ENCODE measurements at places on chromosomes 6 and 20. TPM values are rescaled to one million over a fixed set of nuclear protein-coding genes. Genes with fewer than 3 reads are reported as not detected.

DNA sequence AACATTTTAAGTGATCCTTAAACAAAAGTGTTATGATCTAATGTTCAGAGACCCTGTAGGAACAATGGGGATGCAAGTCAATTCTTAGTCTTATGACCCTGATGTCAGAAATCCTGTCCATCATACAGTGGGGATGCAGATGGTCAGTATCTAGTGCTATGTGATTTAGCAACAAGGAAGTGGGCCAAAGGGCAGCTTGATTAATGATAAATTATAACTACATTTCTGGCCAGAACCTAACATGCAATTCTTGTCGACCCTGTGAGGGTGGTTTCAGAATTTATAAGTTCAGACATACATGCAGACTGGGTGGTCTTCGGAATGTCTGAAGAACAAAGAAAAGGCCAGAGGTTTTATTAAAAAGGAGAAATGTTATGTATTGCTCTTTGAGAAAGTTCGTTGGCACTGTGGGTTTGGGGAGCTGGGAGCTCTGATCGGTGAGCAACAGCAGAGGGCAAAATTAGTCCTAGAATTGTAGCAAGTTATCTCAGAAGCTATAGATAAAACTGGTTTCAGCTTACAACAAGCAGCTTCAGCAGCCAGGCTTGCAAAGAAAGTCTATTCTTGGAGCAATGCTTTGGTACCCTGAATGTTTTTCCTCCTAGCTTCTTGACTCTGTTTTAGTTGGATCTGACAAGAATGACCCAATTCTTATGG is 50.8 kb downstream of the RPF2 start:
- no peak overlapping the region for H3K27ac ChIP-seq
- DNase-seq = peak; percentile 32
- H3K4me3 ChIP-seq = no peak overlapping the region
- no peaks in the 10 kb centered on the region for H3K27me3 ChIP-seq

DNA sequence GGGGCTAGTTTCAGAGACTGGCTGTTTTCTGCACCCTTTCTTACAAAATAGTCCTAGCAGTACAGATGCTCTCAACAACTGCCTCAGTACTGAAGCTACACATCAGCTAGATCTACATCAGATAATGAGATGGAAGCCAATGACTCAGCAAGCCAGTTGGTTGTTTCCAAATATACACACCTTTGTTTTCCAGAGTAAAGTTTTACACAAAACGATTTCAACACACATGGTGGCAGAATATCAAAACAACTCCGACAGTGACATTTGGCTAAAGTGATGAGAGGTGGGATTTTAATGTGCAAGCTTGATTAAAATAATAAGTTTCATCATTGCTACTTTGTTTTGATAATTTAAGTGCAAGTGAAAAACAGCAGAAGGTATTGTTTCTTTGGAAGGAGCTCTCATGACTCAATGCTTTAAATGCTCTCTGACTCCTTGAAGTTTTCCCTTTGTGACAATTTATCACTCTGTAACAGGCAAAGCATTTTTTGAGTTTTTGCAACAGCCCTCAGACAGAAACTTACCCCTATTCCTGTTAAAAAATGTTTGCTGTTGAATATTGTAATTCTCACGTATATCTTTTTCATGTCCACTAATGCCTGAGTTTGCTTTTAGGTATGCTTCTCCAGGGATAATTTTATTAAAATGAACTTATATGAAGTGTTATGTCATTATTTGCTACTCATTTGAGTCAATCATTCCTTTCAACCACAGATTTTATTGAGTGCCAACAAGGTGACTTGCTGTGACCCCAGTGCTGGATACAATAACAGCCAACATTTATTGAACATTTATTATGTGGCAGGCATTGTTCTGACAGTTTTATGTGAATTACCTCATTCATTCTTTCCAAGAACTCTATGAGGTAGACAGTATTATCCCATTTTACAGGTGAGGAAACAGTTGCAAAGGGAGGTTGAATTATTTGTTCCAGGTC is 882.0 kb downstream of the TFAP2A start:
- no peak for DNase-seq
- no peaks in the 10 kb centered on the region for H3K4me1 ChIP-seq
- no peak overlapping the region for H3K4me3 ChIP-seq
- no peaks in the 10 kb centered on the region for H3K27me3 ChIP-seq
- H3K36me3 ChIP-seq = no peaks in the 10 kb centered on the region
- H3K27ac ChIP-seq = no peak overlapping the region

- H3K4me3 ChIP-seq = peak overlapping the region; percentile 8
- H3K4me1 ChIP-seq = peaks cover 3% of the 10 kb centered on the region
- H3K36me3 ChIP-seq = no peaks in the 10 kb centered on the region
- no peak for DNase-seq
- no peak overlapping the region for H3K27ac ChIP-seq
Observed at GRCh38 chr6:127514179-127514772, 4.9 kb downstream of the MTCL3 start.

- DNase-seq = no peak
- H3K36me3 ChIP-seq = peaks cover 61% of the 10 kb centered on the region
- no peak overlapping the region for H3K27ac ChIP-seq
- no peaks in the 10 kb centered on the region for H3K27me3 ChIP-seq
- H3K4me1 ChIP-seq = no peaks in the 10 kb centered on the region
Observed at GRCh38 chr20:37238426-37238825, 23.2 kb downstream of the GHRH start.

DNA sequence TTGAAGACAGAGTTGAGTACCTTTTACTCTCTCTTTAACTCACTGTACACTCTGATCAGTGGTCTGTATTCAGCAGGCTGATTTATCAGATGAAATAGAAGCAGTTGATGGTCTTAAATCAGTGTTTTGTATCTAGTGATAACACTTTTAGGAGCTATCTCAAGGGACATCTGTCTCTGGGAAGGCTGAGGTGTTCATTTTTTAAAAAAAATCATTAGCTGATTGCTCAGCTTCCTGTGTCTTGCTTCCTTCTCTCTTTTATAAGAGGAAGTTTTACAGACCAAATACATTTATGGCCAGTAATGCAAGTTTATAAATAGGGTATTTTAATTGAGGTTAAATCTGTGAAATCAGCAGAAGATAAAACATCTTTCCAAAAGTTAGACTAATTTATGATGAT is 12.0 kb upstream of the CCDC170 start:
- H3K4me1 ChIP-seq = no peaks in the 10 kb centered on the region
- no peaks in the 10 kb centered on the region for H3K27me3 ChIP-seq
- DNase-seq = no peak
- H3K36me3 ChIP-seq = no peaks in the 10 kb centered on the region
- no peak overlapping the region for H3K4me3 ChIP-seq
- no peak overlapping the region for H3K27ac ChIP-seq

DNA sequence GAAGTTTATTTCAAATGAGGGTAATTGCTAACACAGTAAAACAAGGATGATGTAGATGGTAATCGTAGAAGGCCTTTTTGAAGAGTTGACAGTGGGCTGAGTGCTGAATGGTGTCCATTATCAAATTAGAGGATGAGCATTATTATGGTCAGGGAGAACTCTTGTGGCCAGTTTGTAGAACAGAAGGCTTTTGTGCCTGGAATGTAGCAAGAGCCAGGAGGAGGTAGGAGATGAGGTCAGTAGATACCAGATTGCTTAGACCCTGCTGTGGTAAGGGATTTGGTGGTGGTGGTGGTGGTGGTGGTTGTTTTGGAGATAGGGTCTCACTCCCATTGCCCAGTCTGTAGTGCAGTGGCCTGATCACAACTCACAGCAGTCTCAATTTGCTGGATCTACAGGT is 6.2 kb downstream of the CSE1L start:
- H3K4me3 ChIP-seq = no peak overlapping the region
- no peak for DNase-seq
- no peaks in the 10 kb centered on the region for H3K36me3 ChIP-seq

DNA sequence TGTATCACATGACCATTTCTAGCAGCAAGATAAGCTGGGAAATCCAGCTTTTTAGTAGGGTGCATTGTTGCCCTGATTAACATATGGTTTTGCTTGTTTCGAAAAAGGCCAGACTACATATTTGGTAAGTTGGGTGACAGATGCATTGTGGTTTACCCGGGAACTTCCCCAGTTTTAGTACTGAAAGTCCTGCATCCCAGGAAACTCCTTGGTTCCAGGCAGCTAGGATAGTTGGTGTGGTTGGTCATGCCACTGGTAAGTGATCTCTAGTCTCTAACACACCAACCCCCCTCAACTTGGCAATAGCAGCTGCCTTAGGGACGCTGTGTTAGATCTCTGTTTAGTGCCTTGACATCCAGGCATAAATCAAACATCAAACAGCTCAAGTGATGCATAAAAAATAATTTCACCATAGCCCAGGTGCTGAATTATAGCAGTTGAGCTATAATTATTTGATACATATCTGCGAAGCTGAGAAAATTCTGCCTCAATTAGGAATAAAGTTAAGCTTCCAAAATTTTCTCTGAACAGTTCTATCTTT is 216.5 kb downstream of the TFAP2C start:
- no peak overlapping the region for H3K27ac ChIP-seq
- H3K4me1 ChIP-seq = no peaks in the 10 kb centered on the region
- H3K36me3 ChIP-seq = no peaks in the 10 kb centered on the region
- H3K27me3 ChIP-seq = no peaks in the 10 kb centered on the region

GRCh38 chr6:83051377-83052172 is 14.1 kb downstream of the UBE3D start:
- DNase-seq = no peak
- no peaks in the 10 kb centered on the region for H3K36me3 ChIP-seq
- H3K4me1 ChIP-seq = no peaks in the 10 kb centered on the region
- H3K4me3 ChIP-seq = no peak overlapping the region
- H3K27ac ChIP-seq = no peak overlapping the region
- H3K27me3 ChIP-seq = no peaks in the 10 kb centered on the region

DNA sequence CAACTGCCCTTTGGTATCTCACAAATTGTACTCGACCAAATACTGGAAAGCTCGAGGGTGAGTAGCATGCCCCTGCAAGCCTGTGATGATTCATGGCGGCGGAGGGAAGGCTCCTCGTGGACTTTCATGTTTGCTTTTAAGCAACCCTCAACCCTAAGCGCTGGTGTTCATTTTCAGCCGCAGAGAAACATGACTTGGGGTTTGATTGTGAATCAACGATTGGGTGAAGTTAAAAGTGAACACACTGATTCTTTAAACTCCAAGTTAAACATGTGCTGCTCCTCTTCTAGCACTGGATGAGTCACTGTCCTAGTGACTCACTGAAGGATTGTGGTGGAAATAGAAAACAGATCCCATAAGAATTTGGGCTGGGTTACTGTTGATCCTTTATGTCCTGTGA is 8.3 kb downstream of the CD109 start:
- H3K4me1 ChIP-seq = no peaks in the 10 kb centered on the region
- no peak overlapping the region for H3K27ac ChIP-seq
- H3K27me3 ChIP-seq = no peaks in the 10 kb centered on the region
- DNase-seq = no peak
- no peaks in the 10 kb centered on the region for H3K36me3 ChIP-seq

DNA sequence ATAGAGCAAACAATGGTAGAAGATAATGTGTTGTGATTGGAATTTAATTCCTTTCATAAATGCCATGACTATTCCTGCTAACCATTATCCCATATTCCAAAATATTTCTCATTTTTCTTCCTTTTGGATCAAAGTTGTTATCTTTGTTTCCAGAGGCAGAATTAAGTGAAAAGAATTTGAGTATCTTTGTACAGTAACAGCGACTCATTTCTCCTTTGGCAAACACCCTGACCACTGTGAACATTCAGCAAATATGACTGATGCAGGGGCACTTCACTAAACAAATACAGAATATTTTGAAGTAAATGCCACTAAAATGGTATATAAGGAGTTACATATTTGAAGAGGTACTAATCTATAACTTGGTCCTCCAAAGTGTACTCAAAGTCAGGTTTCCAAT is 105.0 kb upstream of the LAMP5 start:
- H3K4me3 ChIP-seq = no peak overlapping the region
- H3K4me1 ChIP-seq = no peaks in the 10 kb centered on the region
- H3K27ac ChIP-seq = no peak overlapping the region
- no peak for DNase-seq
- no peaks in the 10 kb centered on the region for H3K36me3 ChIP-seq

DNA sequence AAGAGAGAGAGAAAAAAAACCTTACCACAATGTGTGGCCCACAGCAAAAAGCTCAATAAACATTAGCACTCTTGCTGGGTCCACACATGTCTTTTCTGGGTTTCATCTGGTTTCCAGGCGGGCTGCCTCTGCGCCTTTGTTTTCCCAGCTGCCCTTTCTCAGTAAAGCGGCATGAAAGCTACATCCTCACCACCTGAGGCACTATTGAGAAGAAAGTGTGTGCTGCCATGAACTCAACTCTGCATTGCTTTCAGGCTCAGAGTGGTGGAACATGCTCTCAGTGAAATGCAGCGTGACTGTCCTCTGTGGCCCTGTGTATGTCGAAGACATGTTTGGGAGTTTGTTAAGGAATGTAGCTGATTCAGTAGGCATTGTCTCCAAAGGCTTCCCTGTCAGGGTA is 102.3 kb downstream of the LYRM2 start:
- no peak overlapping the region for H3K27ac ChIP-seq
- H3K4me3 ChIP-seq = no peak overlapping the region
- H3K27me3 ChIP-seq = no peaks in the 10 kb centered on the region
- no peaks in the 10 kb centered on the region for H3K36me3 ChIP-seq
- DNase-seq = no peak

DNA sequence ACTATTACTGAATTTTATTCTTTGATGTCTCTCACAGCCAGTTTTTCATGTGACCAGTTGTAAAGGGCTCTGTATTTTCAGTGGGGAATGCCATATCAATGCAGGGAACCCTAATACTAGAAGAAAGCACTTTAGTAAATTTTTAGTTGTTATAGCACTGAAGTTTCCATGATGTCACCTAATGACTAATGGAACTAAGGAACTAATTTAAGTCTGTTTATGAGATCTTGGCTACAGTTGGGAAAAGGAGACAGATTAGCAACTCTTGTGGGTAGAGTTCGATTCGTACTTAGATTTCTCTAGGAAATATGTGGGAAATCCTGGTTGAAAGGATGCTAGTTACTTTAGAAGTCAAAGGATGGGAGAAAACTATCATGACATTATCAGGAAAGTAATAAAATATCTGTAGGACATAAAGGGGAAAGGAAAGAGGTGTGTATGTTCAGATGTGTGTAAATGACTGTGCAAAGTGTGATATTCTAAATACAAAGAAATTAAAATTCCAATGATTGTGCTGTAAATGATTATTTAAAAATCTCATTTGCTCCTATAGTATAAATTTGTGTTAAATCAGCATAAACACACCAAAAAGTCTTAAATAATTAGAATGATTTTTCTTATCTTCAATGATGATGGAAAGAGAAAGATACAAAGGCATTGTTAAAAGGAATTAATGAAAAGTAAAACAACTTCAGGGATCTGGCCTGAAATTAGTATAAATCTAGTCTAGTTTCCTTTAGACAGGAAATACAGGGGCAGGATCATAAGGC is 103.4 kb downstream of the LRRC1 start:
- no peak for DNase-seq
- no peak overlapping the region for H3K4me3 ChIP-seq
- H3K27ac ChIP-seq = no peak overlapping the region
- no peaks in the 10 kb centered on the region for H3K36me3 ChIP-seq
- H3K27me3 ChIP-seq = no peaks in the 10 kb centered on the region

- no peak overlapping the region for H3K4me3 ChIP-seq
- H3K27me3 ChIP-seq = no peaks in the 10 kb centered on the region
- DNase-seq = no peak
- H3K4me1 ChIP-seq = no peaks in the 10 kb centered on the region
- no peak overlapping the region for H3K27ac ChIP-seq
Observed at GRCh38 chr6:169885131-169885530, 133.7 kb downstream of the ERMARD start.

- H3K4me1 ChIP-seq = no peaks in the 10 kb centered on the region
- no peaks in the 10 kb centered on the region for H3K36me3 ChIP-seq
- H3K27ac ChIP-seq = no peak overlapping the region
- DNase-seq = no peak
Observed at GRCh38 chr20:51312480-51312783, 230.1 kb downstream of the NFATC2 start.

PSORS1C1 gene
- total RNA-seq = 3.6 TPM

TNFAIP3 gene
- 52.6 TPM for total RNA-seq

HLA-DQA1 gene
- 63.5 TPM for total RNA-seq

MOG gene
- total RNA-seq = not detected

C6orf163 gene
- total RNA-seq = 4.2 TPM

All from kidney (tissue), 22 donors.